H9 (cell line): ENCODE measurements at places on chromosomes 11 and 22. TPM values are rescaled to one million over a fixed set of nuclear protein-coding genes. Genes with fewer than 3 reads are reported as not detected.

- peaks cover 2% of the 10 kb centered on the region; the same call in 1 of the 2 replicates for H3K4me1 ChIP-seq
- DNase-seq = peak; percentile 98
- H3K27ac ChIP-seq = no peak within 1 kb of the TSS
- no peaks in the 10 kb centered on the region for H3K27me3 ChIP-seq
- peaks cover 42% of the 10 kb centered on the region for H3K36me3 ChIP-seq
- peak within 1 kb of the TSS; percentile 95 for H3K4me3 ChIP-seq
These were observed at the start of gene DHCR7 for GRCh38 chr11:71448257-71449171. Gene DHCR7, minus strand, starts transcription at chr11:71448393. Its CDS starts 3,441 bp downstream, at chr11:71444952.

DNA sequence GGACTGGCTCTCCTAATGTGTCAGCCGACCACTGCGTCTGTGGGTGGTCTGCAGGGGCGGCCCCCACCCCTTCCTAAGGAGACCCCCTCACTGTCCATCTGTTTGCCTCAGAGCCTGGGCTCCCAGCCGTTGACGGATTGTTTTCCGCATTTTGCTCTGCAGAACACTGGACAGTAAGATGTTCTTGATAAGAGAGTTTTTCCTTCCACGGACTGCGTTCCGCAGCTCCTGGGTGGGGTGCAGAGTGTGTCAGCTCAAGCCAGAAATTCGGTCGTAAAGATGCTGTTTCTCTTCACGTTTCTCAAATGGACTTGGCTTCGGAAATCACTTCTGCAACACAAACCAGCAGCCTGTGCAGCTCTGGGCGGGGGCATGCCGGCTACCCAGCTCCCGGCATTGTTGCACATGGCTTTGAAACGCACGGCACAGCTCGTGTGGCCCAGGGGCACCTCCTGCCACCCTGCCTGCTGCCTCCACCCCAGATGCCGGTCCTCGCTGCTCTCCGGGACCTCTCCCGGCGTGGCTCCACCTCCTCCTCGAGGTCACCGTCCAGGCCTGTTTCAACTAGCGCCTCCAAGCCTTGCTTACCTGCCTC, 2.9 kb upstream of the MRGPRG start:
- H3K4me3 ChIP-seq = no peak overlapping the region
- no peaks in the 10 kb centered on the region for H3K4me1 ChIP-seq
- no peaks in the 10 kb centered on the region for H3K36me3 ChIP-seq
- H3K27ac ChIP-seq = no peak overlapping the region
- no peaks in the 10 kb centered on the region for H3K27me3 ChIP-seq

Gene CNGA4
- 0.11 and 0.20 TPM in 2 replicates for total RNA-seq

Gene CTSF
- total RNA-seq = 0.48 and 0.98 TPM in 2 replicates

DNA sequence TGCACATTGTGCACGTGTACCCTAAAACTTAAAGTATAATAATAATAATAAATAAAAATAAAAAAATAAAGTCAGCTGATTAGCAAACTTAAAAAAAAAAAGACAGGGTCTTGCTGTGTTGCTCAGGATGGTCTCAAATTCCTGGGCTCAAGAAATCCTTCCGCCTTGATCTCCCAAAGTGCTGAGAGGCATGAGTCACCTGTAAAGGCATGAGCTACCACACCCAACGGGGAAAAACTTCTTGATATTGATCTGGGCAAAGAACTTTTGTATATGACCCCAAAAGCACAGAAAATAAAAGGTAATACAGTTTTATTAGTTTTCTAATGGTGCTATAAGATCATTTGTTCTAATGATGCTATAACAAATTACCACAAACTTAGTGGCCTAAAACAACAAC, 46.1 kb downstream of the ENTHD1 start:
- no peaks in the 10 kb centered on the region for H3K4me1 ChIP-seq
- H3K4me3 ChIP-seq = no peak overlapping the region
- no peaks in the 10 kb centered on the region for H3K27me3 ChIP-seq
- H3K36me3 ChIP-seq = no peaks in the 10 kb centered on the region

DNA sequence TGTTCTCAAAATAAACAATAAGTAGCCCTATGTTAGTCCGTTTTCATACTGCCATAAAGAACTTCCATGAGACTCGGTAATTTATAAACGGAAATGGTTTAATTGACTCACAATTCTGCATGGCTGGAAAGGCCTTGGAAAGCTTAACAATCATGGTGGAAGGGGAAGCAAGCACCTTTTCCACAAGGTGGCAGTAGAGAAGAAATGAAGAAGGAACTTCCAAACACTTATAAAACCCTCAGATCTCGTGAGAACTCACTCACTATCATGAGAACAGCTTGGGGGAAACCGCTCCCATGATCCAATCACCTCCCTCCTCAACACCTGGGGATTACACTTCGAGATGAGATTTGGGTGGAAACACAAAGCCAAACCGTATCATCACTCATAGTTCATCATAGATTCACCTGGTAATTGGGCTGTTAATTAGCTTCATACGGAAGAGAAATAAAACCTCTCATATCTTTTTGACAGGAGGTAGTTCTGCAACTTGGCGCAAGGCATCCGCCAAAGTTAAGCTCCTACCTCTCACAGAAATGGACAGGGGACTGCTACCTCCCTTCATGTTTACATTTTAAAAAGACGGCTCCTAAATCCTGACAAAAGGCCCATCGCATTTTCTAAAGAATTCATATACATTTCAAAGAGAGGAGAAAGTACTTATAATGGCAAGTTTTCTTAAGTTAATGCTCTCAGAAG, 49.0 kb downstream of the MUC15 start:
- H3K4me3 ChIP-seq = peak overlapping the region; percentile 67
- peaks cover 5% of the 10 kb centered on the region; the same call in 1 of the 2 replicates for H3K27me3 ChIP-seq
- H3K36me3 ChIP-seq = no peaks in the 10 kb centered on the region

Gene DPP3
- total RNA-seq = 83.1 and 85.3 TPM in 2 replicates

GRCh38 chr11:64455456-64456261, 96.7 kb downstream of the RPS6KA4 start:
- no peaks in the 10 kb centered on the region; the same call in 1 of the 3 replicates for H3K36me3 ChIP-seq

DNA sequence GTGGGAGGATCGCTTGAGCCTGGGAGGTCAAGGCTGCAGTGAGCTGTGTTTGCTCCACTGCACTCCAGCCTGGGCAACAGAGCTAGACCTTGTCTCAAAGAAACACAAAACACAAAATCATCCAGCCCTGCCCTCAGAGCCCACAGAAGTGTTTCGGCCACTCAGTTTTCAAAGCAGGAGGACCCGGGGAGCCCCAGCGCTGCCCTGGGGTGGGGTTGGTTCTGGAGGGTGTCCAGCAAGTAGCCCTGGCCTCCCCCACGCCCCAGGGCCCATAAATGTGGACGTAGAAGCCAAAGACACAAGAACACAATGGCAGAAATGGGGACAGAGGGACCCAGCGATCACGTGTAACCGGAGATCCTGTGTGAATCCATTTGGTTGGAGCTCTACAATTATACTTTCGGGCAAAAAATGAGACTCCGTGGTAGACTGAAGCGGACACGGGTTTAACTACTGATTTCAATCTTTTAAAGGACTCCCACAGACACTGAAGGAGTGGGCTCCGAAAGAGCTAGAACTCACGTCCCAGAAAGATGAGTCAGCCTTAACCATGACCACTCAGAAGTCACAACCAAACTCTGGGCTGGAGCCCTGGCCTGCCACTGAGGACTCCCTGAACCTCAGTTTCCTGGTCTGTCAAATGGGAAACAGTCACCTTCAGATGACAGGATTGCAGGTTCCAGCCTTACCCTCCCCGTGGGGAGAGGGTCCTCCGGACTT, 9.0 kb upstream of the CYTH4 start:
- no peaks in the 10 kb centered on the region for H3K4me1 ChIP-seq
- no peaks in the 10 kb centered on the region for H3K36me3 ChIP-seq
- no peaks in the 10 kb centered on the region; the same call in 1 of the 2 replicates for H3K27me3 ChIP-seq

Gene SNX32
- 0.88 and 1.2 TPM in 2 replicates for total RNA-seq

DNA sequence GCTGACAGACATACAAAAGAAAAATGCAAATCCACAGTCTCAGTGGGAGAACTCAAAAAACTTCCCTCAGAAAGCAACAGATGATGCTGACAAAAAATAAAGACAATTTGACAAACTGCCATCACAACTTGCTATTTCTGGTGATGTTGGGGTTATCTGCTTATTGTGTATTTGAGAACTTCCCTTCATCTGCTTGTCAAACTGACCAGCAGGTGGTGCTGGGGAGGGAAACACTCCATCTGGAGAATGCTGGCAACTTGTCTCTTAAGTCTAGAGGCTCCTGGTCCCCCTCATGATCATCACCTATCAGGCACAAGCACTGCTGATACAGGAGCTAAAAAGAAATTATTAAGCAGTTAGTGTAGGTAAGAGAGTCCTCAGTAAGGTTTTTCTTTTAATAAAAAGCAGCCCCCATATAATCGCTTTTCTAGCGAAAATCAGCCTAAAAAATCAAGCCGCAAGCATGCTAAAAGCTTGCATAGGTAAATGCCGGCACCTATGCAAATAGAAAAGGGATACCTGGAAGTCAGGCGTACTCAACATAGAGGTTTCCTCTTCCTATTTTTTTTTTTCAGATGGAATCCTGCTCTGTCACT, 9.8 kb upstream of the FAM111B start:
- no peaks in the 10 kb centered on the region for H3K27me3 ChIP-seq
- DNase-seq = peak; percentile 65
- H3K4me3 ChIP-seq = peak overlapping the region; percentile 27; the same call in 1 of the 3 replicates
- H3K36me3 ChIP-seq = no peaks in the 10 kb centered on the region
- H3K27ac ChIP-seq = no peak overlapping the region
